Activated CD4-positive, alpha-beta T cell treated with anti-CD3 and anti-CD28 coated beads for 48 hours (primary cell): ENCODE measurements at places on chromosomes 7 and 10.

DNA sequence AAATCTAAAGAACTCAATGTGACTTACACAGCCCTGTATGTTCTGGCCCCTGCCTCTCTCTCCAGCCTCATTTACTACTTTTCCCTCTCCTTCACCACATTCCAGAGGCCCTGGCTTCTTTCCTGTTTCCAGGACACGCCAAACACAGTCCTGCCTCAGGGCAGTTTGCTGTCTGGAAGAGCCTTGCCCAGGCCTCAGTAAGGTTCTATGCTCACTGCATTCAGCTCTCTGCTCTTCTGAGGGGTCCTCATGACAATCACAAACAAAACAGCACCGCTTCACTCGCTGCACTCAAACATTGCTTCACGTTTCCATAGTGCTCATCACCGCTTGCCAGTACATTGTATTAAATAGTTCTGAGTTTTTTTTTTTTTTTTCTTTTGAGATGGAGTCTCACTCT lies 35.1 kb upstream of the GARS1 start:
- no peak for DNase-seq

DNA sequence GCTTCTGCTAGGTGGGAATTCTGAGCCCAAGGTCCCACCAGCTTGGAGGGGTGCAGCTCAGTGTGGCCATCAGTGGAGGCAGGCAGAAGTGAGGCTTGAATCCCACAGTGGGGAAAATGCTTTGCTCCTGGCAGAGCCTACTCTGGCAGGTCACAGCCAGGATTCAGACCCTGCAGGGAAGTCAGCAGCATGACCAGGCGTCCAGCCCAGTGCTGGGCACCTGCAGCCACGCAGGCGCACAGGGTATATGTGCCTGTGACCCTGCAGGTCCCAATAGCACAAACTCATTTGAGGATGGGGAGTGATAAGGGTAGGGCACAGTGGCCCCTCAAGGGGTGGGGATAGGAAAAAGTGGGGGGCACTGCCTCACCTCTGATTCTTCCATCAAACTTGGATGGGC lies 8.4 kb upstream of the AEBP1 start:
- no peak for DNase-seq

- no peak for DNase-seq
Observed at GRCh38 chr10:77350134-77350533, 287.5 kb downstream of the KCNMA1 start.

- DNase-seq: no peak
Observed at GRCh38 chr7:116111475-116111874, 80.9 kb upstream of the TFEC start.

DNA sequence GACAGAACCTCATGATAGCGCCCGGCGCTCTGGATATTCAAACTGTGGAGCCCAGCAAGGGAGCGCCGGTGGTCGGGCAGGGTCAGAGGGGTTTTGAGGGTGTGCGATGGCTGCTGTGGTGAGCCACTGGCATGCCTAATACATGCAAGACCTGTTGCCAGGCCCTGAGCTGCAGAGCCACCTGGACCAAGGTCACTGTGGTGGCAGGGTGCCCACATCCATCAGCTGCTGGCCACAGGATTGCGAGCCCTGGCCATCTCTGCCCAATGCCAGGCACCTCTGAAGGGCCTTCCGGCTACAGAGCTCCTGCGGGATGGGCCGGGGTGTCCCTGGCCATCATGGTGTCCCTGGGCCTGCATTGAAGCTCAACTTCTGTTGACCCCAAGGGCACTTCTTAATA lies 123.0 kb upstream of the TNRC18 start:
- DNase-seq: no peak

GRCh38 chr7:70570029-70570428 lies 561.9 kb upstream of the GALNT17 start:
- DNase-seq: no peak

GRCh38 chr10:49735848-49736563 lies 26.1 kb downstream of the OGDHL start:
- no peak for DNase-seq
